ENCODE measurements at places on chromosomes 11 and 22.

DNA sequence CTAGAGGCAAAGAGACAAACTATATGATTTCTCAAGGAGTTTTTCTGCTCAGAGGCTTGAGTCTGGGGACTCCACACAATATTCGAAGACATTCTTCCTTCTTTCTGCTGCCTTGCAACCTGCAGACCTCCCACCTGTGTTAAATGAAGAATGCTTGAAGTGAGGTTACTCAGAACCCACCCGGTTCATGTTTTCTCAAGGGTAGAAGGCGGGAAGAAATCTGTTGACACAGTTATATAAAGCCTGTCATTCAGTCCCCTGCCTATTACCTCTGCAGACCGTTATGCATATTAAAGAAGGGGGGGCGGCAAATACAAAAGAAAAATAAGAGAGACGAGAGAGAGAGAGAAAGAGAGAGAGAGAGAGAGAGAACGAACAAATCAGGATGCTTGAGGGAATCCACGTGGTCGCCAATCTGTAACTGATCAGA lies 2.2 kb upstream of the KMT2A start:
- no peak for DNase-seq

GRCh38 chr11:83088965-83089364 lies 17.3 kb upstream of the RAB30 start:
- DNase-seq, result no peak

GRCh38 chr22:17348464-17349103 lies 20.7 kb upstream of the CECR2 start:
- no peak for DNase-seq

GRCh38 chr11:34284811-34285481 lies 72.9 kb downstream of the ABTB2 start:
- no peak for DNase-seq

DNA sequence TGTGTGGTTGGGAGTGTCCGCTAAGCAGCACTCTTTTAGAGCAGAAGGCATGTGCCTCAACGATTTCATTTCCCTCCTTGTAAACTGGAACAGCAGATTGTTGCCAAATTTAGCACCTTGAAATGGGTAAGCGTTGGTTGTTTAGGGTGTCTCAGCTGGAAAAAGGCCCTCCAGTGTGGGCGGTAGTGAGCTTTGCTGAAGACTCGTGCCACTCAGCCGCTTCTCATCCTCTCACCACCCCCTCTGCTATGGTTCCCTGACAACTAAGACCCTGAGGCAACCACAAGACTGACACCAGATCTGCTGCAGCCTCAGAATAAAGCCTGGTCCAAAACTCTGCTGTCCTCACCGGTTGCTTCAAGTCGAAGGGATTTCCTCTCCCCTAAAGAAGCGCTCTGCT lies 9.9 kb upstream of the FERMT3 start:
- DNase-seq, result no peak

GRCh38 chr11:59102259-59102765 lies 4.7 kb upstream of the FAM111B start:
- peak; percentile 41 for DNase-seq

DNA sequence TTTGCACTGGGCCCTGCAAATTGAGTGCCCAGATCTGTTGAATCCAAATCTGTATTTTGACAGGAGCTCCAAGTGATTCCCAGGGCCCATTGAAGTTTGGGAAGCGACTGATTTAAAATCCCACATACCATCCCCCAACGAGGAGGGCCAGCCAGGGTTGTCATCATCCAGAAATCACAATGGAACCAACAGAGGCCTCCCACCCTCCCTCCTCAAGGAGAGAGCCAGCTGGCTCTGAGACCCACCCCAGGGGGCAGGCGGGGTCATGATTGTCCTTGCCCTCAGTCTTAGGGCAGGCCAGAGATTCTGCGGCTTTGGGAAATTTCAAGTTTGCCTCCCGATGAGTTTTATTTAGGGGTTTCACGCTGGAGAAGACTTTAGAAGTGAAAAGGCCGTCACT lies 358.2 kb downstream of the MN1 start:
- no peak for DNase-seq

DNA sequence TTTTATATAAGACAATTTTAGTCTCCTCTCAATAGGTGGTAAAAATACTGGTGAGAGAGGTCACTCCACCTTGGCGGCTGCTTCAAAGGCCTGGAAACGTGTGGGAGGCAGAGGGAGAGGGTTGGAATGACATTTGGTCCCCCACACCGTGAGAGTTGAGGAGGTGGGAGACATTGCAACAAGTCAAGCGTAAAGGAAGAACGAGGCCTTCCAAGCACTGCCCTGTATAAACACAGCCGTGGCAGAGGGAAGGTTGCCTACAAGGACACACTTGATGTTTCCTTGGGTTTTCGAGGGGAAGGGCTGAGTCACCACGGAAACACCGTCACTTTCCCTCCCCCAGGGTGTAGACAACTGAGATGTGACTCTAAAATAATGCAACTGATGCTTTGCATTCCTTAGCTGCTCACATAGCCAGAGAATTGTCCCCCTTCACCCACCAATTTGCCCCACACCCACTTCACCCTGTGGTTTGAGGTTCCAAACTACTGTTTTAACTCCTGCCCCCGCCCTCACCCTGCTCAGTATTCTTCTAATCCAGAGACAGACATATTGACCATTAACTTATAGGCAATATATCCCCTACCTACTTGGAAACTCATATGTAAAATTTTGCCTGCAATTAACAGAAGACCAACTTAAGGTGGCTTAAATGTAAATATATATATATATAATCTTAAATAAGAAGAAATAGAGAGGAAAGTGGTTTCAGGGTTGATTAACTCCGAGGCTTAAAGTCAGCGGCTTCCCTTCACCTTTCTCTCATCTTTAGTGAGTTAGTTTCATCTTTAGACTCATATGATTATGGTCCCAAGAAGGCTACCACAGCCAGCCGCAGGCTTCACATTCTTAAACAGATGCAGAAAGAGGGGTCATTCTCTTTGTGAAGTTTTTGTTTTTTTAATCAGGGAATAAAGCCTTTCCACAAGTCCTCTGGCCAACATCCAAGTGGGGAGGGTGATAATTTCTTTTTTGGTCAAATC lies 54.1 kb upstream of the BDNF start:
- no peak for DNase-seq

DNA sequence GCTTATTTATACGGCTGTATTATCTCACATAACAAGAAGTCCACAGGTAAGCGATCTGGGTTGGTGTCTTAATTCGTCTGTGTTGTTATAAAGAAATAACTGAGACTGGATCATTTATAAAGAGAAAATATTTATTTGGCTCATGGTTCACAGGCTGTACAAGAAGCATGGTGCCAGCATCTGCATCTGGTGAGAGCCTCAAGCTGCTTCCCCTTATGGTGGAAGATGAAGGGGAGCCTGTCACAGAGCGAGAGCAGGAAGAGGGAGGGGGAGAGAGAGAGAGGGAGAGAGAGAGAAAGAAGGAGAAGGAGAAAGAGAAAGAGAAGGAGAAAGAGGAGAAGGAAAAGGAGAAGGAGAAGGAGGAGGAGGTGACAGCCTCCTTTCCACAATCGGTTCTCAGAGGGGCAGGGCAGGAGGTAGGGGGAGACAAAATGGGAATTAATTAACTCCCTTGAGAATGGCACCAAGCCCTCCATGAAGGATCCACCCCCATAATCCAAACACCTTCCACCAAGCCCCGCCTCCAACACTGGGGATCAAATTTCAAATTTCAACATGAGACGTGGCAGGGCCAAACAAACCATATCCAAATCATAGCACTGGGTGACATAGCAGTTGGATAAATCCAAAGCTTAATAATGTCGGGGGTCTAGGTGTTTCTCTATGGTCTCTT lies 15.0 kb upstream of the TRIM44 start:
- DNase-seq, result no peak

DNA sequence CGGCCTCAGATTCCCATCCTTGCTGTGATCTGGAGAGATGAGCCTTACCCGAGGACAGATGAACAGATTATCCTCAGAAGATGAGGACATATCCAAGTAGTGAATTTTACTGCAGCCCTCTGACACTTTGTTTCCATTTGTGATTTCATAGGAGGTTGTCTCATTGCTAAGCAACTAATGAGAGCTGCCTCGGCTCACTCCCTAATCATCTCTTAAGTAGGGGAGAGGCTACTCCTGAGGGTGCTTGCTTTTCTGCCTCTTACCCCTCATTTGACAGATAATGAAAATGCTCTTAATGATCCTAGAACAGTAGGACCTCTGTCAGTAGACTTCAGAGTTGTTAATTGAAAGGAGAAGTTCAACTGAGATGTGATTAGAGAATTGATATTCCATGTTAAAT lies 150.9 kb downstream of the TBC1D22A start:
- no peak for DNase-seq

- DNase-seq, result no peak
These were observed 39.9 kb downstream of the SGSM3 start for GRCh38 chr22:40410272-40410671.

DNA sequence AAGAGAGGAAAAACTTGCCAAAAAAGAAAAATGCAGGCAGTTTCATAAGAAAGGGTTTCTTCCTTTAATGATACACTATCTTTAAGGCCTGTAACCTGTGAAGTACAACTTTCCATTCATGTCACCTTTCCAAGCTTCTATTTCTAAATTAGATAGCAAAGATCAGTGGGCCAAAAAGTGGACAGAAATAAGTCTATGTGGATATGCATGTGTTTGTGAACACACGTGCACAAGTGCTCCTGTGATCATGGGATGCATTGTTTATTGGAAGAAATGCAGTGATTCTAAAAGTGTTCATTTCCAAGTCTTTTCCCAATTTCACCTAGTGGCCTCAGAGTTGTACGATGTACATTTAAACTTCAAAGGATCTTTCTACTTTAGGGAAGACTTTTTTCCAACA lies 230.0 kb upstream of the BLID start:
- no peak for DNase-seq

DNA sequence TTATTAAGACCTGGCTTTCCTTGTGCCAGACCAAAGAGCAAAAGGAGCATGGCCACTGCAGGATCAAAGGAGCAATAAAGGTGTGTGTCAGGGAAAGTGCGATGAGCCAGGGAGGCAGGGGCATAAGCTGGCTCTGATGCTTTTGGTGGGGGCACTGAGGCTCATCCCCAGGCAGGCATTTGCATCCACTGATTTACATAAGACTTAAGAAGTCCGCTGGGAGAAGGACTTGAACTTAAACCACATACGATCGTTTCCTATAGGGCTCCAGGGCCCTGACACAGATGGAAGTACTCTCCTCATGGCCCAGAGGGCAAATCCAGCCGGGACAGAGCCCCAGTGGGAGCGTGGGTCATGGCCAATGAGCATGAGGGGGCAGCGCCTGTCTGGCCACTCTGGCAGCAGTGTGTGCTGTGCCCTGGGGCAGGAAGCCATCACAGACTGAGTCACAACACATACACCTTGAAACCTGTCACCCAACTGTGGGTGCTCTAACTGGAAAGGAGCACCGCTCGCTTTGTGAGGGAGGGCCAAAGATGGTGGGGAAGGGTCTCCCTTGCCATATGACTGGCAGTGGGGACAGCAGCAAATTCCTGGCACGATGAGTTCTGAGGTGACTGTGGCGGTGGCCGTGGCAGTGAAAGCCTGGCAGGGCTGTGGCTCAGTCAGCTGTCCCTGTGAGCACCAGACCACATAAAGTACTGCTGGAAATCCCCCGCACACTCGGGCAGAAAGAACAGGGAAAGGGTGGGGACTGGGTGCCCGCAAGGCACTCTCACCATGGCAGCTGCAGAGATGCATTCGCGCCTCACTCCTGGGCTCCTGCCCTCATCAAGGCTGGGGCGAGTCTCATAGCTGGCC lies 79.4 kb upstream of the LMO1 start:
- peak; percentile 8 for DNase-seq

DNA sequence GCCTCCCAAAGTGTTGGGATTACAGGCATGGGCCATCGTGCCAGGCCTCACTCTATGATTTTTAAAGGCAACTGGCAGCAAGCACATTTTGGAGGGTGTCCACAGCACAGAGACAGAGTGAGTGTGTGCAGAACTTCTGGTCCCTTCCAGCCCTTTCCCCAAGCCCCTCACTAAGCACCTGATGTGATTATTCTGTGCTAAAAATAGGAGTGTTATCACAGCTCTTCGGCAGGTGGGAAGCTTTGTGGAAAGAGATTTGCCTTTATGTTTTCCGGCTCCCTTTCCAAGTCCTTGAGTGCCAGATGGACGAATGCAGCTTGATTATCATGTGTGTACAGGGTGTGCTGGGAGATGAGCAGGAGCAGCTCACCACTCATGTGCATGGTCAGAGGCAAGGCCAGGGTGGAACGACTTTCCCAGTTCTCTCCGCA lies 310.8 kb downstream of the DDX10 start:
- DNase-seq, result no peak

DNA sequence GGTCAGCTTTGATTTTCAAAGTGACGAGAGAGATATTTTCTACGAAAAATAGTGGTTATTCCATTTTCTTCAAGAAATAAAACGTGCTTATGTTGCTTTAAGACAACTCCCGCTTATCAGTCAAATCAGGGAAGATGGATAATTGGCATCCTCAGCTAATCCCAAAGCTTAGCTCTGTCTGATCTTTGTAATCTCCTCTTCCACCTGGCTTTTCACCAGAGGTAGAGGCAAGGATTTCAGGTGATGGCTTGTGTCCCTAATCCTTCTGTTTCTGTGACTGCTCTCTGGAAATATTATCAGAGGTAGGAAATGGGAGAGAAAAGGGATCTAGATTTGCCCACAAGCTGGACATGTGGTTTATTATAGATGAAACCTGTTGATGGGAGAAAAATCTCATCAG lies 78.9 kb downstream of the DBX1 start:
- DNase-seq, result no peak

GRCh38 chr11:22778642-22779041 lies 51.0 kb downstream of the SVIP start:
- no peak for DNase-seq

- DNase-seq, result no peak
These were observed 12.3 kb downstream of the TNRC6B start for GRCh38 chr22:40189997-40190396.

DNA sequence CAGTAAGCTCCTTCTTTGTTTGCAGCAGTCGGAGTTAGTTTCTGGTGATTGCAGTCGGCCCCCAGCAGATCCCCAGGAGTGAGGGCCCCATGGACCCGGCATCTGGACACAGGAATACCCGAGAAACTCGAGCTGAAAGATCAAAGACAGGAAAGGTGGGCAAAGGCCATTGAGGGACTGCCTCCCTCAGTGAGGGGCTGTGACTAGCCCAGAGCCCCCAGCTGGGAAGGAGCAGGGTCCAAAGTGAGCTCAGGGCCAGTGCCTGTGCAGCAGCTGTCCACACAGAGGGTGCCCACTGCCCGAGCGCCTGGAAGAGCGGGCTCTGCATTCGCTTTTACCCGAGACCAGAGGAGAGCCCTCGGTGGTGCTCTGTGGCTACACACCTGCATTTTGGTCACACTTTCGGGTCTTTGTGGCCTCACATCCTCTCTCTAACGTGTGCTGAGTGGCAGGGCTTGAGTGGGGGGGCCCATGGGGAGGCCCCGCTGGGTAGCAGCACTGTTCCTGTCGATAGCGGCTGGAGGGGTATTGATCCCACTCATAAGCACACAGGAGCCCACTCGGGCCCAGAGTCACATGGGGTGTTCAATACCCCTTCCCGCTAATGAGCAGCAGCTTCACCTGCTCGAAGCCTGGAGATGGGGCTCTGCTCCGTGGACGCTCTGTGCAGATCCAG lies 532.9 kb downstream of the TBC1D22A start:
- DNase-seq, result no peak
